Stimulated activated naive B cell treated with anti-CD40 and anti-IgM and Interleukin-4, amounts not matched to agents 10 μg/mL and 1 μg/mL and 100 μg/mL, for 72 hours (primary cell): ENCODE measurements at places on chromosomes 11 and 22.
A peak's percentile ranks its signal among the peaks of the same experiment; 100 is the strongest.

DNA sequence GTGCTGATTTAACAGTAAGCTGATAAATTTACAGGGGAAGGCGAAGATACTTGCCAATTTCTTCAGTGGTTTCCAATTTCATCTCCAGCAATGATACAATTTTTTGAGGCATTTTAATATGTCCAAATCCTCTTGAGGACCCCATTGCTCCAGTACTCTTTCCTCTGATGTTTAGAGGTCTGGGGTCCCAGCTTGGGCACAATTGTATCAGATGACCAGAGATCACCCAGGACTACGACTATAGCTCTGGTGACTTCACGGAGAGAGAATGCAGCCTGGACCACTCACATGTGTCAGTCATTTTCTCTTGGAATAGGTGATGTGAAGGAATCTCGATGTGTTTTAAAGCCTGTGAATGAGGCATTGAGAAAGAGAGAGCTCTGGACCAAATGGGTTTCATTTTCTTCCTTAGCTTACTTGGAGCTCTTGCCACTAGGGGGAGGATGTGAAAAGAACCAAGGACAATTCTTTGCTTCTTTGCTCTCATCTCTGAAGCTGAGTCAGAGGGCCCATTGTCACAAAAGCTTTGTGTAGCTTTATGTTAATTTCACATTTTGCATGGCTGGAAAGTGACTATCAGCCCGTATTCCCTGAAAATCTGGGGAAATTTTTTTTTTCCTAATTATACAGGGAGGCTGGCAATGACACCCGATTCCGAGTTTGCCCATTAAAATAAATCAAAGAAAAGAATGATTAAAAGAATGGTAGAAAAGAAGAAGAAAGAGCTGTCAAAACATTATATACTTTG is 6.7 kb upstream of the CCDC90B start:
- DNase-seq = peak; percentile 13

- peak; percentile 21 for DNase-seq
These were observed 644 bp downstream of the SPTY2D1 start for GRCh38 chr11:18633256-18634139.

DNA sequence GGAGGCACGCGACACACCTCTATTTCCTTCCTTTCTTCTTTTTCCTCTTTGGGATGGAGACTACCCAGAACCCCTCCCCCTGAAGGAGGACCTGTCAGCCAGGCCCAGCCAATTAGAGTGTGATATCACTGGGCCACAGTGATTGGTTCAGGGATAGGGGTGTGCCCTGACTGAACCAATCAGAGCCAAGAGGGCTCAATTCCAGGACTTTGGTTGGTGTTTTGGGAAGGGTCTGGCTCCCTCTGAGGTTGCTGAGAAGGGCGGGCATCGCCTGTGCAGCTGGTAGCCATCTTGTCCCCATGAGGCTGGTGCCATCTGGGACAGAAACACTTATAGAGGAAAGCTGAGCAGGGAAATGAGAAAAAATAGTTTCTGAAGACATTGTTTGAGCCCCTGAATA is 71.4 kb downstream of the CHST1 start:
- DNase-seq = no peak

DNA sequence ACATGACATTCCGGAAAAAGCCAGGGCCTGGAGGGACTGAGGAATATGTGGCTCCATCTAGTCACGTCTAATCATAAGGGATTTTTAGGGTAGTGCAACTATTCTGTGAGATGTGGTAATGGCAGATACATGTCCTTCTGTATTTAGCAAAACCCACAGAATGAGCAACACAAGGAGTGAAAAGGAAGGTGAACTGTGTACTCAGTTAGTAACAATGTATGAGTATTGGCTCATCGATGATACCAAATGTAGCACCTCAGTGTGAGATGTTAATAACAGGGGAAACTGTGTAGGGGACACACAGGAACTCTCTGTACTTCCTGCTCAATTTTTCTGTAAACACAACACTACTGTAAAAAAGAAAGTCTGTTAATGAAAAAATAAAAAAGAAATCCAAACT is 42.0 kb upstream of the CARS1 start:
- no peak for DNase-seq

DNA sequence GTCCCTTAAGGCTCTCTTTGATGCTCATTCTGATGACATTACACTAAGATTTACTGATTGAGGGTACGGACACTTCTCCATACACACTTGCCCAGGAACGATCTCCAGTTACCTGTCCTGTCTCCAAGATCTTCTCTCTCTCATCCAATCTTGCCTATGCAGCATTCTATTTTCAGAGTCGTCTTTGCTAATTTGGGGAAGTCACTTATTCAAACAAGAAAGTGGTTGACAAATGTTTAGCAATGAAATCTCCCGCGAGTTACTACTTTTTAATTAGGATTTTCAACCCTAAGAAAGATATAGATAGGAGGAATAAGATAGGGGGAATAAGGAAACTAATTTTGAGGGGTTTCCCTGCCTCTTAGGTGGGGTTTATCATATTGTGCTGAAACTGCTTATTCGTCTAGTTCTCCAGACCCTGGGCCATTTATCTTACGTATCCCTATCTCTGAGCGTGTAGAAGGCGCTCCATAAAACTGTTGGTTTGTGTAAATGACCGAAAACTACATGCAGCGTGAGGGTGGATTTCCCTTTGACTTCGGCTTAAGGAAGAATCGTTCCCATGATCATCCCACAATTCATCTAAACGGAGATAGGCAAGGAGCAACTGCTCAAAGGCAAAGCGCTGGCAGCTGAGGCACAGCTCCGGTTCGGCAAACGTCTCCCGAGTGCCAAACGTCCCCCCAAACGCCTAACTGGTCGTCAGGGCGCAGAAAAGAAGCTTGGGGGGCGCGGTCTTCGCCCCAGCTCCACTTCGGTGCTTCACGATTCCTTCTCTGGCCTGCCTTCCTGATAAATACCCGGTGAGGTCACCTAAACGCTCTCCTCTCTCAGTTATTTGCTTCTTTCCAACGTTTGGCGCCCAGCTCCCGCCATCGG is 804 bp downstream of the APIP start:
- no peak for DNase-seq

- DNase-seq = no peak
These were observed 861.6 kb downstream of the METTL15 start for GRCh38 chr11:28969832-28970231.

- DNase-seq = no peak
These were observed 15.2 kb downstream of the PDGFD start for GRCh38 chr11:104148706-104149105.

DNA sequence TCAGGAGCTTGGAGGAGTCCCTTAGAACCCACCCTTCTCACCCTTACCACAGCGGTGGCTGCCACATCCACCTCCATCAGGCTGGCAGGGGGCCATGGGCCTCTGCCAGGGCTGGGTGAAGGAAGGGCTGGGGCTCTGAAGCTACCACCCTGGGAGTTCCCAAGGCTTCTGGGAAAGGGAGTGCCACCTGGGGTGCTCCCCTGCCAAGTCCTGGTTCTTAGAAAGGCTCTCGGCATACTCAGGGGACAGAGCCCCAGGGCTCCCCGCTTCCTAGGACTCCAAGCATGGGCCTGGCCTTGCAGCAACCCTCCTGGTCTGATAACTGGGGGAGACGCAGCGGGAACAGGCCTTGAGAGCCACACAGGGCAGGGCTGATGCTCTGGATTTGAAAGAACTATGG is 438 bp upstream of the PLA2G3 start:
- no peak for DNase-seq

DNA sequence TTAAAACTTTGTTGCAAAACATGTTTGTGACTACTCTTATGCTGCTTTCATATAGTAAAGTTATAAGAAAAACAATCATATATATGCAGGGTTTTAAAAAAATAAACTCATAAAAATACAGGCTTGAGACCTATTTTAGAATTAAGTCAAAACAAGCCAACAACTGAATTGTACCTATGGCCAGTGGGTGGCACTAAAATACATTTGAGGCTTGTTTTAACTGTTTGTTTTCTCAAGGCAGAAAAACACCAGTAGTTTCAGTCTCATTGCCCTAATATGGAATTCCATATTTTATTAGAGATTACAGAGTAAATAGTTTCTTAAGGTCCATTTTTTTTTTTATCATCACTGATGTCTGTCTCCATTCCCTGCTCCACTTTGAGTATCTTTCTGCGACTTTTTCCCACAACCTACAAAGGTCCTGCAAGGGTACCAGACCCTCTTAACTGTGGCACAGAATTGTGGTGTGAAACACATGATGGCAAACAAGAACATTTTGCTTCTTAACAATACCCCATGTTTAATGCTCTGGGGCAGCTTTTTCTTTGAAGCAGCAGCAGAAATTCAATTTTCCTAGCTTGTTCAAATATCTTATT is 8.5 kb upstream of the CCDC89 start:
- no peak for DNase-seq

- no peak for DNase-seq
These were observed 46.1 kb downstream of the MYEOV start for GRCh38 chr11:69339983-69340565.

- DNase-seq = no peak
These were observed 122.2 kb upstream of the SYN3 start for GRCh38 chr22:33180356-33180755.

DNA sequence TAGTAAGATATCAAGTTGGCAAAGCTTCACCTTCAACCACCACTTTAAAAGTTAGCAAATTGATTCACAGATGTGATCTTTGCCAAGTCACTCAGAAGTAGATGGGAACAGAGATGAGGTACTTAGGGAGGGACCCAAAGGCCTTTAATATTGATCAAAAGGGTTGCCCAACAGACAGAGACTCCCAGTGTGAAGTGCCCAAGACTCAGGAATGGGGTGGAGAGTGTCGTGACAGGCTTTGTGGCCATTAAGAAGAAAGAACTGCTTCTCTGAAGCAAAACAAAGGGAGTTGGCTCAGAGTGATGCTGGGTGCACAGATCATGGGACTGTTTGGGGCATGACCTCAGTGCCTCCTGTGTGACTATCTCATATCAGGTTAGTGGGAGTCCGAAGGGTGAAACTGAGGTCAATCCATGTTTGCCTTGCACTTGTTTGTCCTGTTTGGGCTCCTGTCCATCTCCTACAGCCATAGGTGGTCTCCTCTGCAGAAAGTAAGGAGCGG is 132.3 kb downstream of the APIP start:
- no peak for DNase-seq

GRCh38 chr11:1847926-1848639 is 4.8 kb upstream of the LSP1 start:
- DNase-seq = no peak

DNA sequence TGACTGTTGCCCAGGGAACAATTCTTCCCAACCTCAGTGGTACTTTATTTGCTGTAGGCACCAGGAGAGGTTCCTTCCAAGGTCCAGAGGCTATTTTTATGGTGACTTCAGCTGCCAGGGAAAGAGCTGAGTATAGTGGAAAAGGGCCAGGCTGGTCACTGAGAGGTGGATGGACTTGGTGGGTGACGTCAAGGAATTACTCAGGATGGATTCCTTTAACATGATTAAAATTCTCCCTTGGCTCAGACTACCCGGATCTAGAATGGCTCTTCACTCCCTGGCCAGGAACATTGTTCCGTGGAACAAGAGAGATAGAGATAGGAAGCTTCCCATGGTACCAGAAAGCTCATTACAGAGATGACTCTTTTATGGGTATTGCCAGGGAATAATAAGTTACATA is 8.7 kb upstream of the CALCA start:
- DNase-seq = no peak

GRCh38 chr11:62881579-62882430 is 1.1 kb downstream of the SLC3A2 start:
- DNase-seq = peak; percentile 82

DNA sequence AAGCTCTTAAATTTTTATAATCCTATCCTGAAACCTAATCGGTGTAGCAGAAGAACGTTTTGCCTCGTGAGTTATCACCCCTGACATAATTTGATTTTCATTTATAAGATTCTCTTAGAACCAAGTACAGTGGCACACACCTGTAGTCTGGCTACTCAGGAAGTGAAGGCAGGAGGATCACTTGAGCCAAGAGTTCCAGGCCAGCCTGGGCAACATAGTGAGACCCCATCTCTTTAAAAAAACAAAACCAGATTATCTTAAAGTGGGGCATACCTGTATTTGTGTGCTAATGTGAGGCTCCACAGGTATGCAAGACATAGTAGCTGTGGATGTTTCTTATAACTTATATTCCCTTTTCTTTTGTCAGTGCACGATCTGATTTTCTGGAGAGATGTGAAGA is 19.0 kb downstream of the ZFTA start:
- DNase-seq = no peak

- no peak for DNase-seq
These were observed 32.1 kb upstream of the SOX10 start for GRCh38 chr22:38016182-38017151.

DNA sequence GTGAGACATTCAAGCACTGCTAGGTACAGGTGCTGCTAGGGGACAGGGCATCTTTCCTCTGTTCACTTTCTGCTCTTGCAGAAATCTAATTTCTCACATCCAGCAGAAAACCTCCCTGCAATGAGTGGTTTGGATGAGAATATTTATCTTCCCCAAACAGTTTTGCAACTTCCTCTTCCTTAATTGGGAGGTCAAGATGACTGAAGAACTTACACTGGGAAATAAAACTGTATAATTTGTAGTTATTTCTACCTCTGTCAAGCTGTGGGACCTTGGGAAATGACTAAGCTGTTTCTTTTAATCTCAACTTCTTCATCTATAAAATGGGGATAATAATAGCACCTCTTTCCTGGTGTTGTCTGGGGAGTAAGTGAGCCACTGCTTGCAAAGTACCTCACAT is 69.8 kb downstream of the PRR5L start:
- DNase-seq = no peak
